Stimulated activated CD8-positive, alpha-beta memory T cell treated with anti-CD3 and anti-CD28 coated beads, Interleukin-7, amount 100 ng/mL, for 48 hours (primary cell): ENCODE measurements at places on chromosomes 11 and 22.
A peak's percentile ranks its signal among the peaks of the same experiment; 100 is the strongest.

- DNase-seq = peak; percentile 53
Observed at GRCh38 chr11:125933030-125933813, 12.6 kb upstream of the VSIG10L2 start.

DNA sequence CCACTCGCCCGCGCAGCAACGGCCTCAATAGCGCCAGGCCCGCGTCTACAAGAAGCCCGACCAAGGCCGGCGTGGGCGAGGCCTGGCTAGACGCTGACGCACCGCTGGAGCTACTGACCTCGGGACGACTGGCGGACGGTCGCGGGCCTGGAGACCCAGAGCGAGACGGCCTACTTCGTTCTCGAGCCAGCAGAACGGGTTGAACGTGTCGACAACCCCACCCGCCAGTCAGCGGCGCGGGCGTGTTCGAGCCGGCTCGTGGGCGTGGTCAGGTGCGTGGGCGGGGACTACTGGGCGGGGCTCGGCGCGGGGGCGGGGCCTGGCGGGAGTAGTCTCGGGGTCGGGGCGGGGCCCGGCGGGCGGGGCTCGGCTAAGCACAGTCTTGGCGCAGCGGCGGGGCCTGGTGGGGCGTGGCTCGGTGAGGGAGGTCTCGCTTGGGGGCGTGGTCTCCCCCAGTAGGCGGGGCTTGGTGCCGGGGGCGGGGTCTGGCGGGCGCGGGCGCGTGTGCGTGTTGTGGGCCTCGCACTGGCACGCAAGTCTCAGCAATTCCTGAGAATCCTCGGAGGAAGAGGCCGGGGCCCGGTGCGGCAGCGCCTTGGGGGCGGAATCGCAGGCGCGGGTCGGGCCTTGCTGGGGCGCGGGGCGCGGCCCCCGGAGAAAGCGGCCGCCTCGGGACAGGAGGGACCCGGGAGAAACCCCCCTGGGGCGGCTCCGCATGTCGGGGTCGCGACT is at the start of gene RNH1:
TSS of gene RNH1 (minus strand) at position 248 of the 732 bp plus-strand sequence. CDS start 5,080 bp downstream, outside the sequence.
- peak; percentile 96 for DNase-seq

DNA sequence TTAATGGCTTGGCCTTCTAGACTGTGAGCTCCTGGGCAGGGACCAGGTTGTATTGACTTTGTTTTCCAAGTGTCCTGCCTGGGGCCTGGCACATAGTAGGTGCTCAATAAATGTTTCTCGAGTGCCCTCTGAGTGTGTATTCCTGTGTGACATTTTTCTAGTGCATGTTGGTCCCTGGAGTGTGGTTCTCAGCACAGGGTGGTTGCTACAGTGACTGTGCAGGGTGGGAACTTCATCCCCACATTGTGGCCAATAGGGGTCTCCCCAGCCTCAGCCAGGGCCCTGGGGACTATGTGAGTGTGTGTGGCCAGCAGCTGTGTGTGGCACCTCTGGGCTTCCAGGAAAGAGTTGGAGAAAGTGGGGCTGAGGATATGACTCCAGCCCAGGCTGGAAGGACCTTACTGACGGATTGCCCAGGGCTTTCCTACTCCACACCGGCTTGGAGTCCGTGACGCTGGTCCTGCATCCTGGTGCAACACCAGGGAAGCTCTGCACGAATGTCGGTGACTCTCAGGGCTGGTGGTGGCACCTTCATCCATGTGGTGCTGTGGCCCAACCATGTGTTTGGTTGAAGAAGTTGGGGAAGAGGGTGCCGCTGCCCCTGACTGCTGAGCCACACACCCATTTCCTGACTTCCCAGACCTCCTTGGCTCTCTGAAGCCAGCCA is 9.0 kb upstream of the MARK2 start:
- no peak for DNase-seq

DNA sequence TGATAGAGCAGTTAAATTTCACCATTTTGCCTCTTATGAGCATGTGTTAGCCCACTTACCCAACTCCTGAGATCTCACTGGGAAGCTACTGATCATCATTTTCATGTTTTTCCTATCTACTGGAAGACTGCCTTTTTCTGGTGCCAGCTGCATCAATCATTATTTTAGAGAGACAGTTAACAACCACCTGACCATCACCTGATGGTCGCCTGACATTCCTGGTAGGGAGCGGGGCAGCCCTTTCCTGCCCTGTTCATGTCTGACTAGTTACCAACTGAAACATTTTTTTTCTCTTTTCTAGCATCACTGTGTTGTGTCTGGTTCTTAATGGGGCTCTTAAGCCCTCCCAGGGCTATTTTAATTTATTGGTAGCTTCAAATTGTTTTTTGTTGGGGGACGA is 20.2 kb upstream of the PATL1 start:
- DNase-seq = no peak

DNA sequence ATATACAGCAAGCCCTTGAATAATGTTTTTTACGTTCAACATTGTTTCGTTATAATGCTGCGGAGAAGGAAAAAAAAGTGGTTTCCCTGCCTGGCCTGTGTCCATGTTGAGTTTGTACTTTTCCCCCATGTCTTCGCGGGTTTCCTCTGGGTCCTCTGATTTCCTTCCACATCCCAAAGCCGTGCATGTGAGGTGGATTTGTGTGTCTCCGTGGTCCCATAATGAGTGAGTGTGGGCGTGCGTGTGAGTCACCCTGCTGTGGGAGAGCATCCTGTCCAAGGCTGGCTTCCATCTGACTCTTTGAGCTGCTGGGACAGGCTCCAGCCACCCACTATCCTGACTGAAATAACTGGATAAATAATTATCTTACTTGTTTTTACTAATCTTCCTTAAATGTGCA is 29.6 kb upstream of the SNX19 start:
- no peak for DNase-seq

DNA sequence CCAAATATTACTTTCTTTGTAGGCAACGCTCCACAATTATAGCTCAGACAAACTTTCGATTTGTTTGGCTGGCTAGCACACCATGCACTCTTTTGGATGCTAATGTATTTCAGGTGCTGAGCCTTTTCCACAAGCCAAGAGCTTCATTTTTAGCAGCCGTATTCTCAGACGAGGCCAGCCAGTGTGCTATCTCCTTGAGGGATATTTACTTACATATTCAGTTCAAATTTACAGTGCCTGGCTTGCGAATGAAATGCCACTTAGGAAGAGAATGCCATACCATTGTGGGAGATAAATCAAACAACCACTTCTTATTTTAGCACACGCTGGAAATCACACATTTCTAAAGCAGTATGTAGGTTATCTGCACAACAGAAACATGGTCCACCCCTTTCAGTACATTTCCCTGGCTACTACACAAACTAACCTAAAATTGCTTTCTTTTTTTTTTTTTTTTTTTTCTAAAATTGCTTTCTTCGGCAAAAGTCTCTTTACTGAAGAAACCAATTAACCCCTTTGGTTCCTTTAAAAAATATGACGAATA is 236.9 kb downstream of the CADM1 start:
- DNase-seq = no peak

DNA sequence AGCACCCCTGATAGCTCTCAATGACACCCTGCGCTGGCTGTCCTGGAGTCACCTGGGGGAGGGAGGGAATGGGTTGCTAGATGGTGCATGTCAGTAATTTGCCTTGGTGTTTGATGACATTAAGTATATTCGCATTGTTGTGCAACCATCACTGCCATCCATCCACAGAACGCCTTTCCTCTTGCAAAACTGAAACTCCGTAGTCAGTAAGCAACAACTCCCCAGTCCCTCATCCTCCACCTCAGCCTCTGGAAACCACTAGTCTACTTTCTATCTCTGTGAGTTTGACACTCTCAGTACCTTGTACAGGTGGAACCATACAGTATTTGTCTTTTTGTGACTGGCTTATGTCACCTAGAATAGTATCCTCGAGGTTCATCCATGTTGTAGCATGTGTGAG is 62.6 kb downstream of the PKNOX2 start:
- no peak for DNase-seq

- peak; percentile 68 for DNase-seq
Observed at GRCh38 chr11:9565822-9566560, 7.5 kb upstream of the WEE1 start.

DNA sequence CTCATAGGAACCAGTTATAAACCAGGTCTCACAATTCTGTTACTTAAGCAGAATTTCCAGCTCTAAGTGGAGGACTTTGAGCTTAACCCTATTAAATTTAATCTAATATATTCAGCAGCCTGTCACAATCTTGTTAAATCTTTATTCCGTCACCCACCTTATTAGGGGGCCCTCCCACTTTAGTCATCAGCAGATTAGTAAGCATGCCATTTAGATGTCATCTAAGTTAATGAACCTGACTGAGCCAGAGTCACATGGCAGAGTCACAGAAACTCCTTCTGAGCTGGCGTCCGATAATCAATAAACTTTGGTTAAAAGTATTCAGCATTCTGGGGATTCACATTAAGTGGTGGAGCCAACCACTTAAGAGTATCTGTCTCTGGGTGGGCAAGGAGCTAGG is 35.1 kb downstream of the TTC12 start:
- DNase-seq = no peak

- no peak for DNase-seq
Observed at GRCh38 chr11:95515371-95515770, 274.2 kb downstream of the FAM76B start.

- no peak for DNase-seq
Observed at GRCh38 chr11:99554232-99554903, 533.6 kb downstream of the CNTN5 start.

GRCh38 chr11:103295704-103296103 is 186.5 kb downstream of the DYNC2H1 start:
- DNase-seq = no peak

- no peak for DNase-seq
Observed at GRCh38 chr11:74037309-74037708, 28.4 kb upstream of the UCP3 start.

DNA sequence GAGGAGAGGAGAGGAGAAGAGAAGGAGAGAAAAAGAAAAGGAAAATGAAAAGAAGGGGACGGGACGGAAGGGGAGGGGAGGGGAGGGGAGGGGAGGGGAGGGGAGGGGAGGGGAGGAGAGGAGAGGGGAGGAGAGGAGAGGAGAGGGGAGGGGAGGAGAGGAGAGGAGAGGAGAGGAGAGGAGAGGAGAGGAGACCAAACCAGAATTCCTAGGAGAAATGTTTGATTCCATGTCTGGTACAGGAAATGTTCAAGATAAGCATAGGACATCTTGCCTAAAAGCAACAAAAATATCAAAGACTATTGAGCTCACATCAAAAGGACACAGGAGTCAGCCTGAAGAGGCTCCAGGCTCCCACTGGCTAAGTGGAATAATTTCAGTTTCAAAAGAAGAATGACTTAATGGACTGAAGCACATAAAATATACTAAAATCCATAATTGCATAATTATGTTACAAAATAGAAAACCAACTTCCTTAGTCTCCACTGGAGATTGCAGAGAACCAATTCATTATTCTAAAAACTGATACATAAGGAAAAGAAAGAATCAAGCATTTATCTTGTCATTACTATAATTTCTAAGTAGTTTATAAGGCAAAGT is 101.1 kb upstream of the APOA1 start:
- DNase-seq = no peak

GRCh38 chr11:120830085-120830620 is 193.7 kb upstream of the TBCEL start:
- DNase-seq = no peak

DNA sequence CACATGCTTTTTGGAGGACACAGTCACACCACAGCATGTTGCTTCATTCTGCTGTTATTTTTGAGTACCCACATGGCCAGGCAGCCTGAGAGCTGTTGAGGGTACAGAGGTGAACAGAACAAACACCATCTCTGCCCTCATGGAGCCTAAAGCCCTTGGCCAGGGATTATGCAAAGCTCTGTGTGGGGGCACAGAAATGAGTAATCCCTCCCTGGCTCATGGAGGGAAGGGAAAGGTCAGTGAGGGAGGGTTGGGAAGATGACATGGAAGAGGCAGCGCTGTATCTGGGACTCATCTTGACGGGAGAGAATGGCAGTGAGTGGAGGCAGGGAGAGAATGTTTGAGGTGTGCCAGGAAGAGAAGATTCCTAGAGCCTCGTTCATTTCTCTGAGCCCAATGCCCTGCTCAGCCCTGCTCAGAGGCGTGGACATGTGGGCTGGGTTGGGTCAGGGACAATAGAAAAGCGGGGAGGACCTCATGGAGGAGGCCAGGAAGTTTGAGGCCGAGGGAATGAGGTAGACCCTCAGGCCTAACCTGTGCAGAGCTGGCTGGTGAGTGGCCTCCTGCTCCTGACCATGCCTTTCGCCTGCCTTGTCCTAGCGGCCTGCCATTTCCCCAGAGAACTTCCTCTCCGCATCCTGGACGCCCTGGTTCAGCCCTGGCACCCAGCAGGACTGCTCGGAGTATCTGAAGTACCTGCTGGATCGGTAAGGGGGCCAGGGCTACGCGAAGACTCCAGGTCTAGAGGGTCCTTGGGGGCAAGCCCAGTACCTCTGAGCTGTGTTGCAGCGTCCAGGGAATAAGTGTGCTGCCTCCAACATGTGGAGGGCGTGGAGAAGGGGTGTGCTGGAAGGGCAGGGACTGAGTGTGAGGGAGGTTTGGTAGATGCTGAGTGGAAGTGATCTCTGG is 19.8 kb downstream of the USP35 start:
- no peak for DNase-seq

DNA sequence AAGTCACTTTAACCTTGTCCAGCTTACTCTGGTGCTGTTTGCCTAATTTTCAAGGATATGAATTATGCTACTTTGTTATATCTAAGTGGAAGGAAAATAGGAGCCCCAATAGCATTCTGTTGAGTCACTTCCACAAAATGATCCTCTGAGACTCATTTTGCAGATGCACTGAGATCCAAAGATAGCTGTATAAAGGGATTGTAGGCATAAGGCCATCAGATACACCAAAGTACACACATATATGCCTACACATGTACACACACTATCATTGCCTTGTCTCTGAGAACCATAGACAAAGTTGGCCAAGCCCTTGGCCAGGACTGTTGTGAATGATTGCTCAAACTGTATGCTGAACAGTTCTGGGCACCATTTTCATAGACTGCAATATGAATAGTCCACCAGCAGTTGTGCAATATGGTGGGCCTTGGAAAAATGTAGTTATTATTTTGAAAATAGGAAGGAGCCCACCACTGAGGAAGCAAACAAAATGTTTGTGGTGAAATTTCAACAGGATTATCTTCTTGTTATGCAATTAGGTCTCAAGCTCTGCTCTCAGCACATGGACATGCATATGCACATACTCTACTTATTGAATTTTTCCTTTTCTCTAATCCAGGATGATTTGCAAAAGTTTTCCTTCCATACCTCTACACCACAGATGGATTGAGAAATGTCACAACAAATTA is 186.0 kb upstream of the CTSC start:
- DNase-seq = no peak

GRCh38 chr11:110131386-110132123 is 38.4 kb downstream of the ZC3H12C start:
- no peak for DNase-seq

- no peak for DNase-seq
Observed at GRCh38 chr22:43512279-43512678, 100.5 kb downstream of the MPPED1 start.

DNA sequence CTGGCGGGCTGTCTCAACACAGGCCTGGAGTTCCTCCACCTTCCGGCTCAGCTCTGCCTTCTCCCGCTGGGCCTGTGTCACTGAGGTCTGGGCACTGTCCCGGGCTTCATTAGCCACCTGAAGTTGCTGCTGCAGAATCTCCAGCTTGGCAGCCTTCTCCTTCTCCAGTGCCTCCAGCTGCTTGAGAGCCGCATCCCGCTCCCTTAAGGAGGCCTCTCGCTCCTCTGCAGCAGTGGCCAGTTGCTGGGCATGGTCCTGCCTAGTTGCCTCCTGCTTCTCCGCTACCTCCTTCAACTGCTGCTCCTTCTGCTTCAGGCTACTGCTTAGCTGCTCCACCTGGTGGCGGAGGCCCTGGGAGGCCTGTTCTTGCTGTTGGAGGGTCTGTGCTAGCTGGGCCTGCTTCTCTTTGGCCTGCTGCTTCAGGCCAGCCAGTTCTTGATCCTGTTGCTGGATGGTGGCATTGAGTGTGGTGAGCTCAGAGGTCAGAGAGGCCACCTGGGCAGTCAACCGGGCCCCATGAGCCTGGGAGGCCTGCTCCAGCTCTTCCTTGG is 16.9 kb downstream of the IL18BP start:
- no peak for DNase-seq

GRCh38 chr11:113213549-113213948 is 100.8 kb upstream of the TTC12 start:
- no peak for DNase-seq
